Activated naive CD4-positive, alpha-beta T cell treated with Interleukin-2 at 50 U/mL for 16 hours (primary cell): ENCODE measurements at places on chromosomes 6 and 20.
A peak's percentile ranks its signal among the peaks of the same experiment; 100 is the strongest.

GRCh38 chr6:155678361-155678760 lies 222.7 kb upstream of the NOX3 start:
- DNase-seq = no peak

- no peak for DNase-seq
Measured at GRCh38 chr6:28656715-28657114, 131.0 kb downstream of the GPX5 start.

DNA sequence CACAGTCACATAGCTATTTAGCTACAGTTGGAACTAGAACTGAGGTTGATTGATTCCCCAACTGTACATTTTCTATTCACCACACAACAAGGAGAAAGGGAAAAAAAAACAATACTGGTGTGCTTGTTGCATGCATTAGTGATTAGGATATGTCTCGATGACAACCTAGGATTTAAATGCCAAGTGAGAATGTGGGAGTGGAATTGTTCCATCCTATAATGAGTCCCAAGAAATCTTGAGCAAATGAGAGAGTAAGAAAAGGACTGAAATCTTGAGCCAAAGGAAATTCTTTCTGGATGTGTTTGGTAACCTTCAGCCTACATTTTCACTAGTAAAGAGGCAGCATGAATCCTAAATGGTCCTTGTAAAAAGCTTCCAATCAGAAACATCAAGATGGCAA lies 232.7 kb downstream of the HIVEP2 start:
- DNase-seq = no peak

DNA sequence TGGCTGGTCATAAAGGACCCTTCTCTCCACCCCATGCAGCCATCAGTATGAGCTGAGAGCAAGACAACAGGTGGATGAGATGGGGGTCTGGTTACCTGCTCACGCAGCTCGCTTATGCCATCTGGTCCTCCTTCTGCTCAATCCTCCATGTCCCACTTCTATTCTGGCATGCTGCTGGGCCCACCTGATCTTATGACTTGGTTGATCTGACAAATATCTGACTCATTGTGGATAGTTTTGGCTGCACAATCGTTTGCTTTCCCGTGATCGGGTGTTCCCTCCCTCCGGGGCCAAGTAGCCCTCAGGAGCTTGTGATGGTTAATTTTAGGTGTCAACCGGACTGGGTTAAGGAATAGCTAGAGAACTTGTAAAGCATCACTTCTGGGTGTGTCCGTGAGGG lies 26.6 kb upstream of the ELMO2 start:
- no peak for DNase-seq

GRCh38 chr20:41524980-41525613 lies 93.1 kb downstream of the CHD6 start:
- no peak for DNase-seq

DNA sequence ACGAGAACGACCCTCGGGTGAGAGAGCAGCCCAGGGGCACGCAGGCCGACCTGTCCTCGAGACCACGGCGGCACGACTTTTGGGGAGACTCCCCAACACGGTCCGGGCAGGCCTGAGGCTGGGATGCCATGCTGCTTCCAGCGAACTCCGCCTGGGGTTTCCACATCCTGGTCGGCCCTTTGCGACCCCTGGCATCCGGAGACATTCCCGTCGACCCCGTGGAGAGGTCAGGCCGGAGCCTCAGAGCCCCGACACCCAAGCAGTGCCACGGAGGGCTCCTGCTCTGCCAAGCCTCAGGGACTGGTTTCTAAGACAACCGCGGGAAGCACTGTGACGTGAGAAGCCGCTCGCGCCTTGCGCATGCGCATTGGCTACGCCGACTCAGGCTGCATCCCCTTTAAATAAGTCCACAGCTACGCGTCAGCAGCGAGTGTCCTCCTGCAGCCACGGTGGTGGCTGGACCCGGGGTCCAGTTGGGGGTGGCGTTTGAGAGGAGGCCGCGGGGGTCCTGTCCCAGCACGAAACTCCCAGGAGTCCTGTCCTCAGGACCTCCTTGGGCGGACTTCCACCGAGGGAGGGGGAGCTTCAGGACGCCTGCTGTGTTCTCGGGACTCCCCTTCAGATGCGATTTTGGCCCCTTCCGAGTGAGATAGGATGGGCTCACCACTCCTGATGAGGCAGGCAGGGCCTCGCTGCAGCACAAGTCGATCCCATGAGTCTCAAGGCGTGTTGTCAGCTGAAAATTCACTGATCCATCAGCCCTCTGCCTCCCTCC lies 1089.3 kb upstream of the DEFB115 start:
- DNase-seq = peak; percentile 7

DNA sequence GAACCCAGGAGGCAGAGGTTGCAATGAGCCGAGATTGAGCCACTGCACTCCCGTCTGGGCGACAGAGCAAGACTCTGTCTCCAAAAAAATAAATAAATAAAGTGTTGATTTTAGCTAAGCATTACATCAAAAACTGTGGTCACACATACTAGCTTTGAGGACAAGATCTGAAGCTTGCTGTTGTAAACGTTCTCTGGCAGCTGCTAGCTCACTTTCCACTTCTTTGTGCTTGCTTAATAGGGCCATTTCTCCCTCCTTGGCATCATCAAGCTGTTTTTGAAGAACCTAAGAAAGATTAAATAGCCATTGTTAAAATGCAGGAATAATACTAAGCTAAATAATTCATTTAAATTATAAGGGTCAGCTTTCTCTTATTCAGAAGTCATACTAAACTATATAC lies 55.7 kb downstream of the FAM184A start:
- no peak for DNase-seq

GRCh38 chr6:26520237-26520849 lies 17.8 kb upstream of the HMGN4 start:
- no peak for DNase-seq

DNA sequence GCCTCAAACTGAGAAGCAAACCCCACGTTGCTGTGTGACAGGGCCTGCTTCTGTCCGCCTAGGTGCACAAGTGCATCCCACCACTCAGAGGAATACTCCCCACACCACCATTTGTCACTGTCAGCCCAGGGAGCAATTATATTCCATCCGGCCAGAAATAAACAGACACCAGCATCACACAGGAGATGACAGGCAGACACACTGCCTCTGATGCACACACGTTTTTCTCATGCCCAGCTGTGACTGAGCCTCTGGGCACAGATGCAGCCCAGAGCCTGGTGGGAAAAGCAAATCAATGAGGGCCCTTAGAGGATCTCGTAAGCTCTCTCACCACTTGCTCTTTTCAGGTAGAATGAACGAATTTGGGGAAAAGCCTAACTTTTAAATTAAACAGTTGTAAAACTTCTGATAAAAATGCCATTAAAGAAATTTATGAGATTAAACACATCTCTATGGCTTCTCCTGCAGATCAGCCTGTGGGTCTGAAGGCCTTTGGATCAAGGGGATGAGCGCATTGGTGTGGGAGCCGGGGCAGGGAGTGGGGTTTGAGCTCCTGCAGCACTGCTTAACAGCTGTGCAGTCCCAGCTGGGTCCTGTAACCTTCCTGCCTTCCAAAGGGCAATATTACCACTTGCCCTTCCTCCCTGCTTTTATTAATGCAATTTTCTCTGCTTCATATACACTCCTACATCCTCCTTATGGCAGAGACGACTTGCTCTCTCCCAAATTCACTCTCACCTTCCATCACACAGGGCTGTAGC lies 624.3 kb downstream of the PTPRT start:
- DNase-seq = no peak

DNA sequence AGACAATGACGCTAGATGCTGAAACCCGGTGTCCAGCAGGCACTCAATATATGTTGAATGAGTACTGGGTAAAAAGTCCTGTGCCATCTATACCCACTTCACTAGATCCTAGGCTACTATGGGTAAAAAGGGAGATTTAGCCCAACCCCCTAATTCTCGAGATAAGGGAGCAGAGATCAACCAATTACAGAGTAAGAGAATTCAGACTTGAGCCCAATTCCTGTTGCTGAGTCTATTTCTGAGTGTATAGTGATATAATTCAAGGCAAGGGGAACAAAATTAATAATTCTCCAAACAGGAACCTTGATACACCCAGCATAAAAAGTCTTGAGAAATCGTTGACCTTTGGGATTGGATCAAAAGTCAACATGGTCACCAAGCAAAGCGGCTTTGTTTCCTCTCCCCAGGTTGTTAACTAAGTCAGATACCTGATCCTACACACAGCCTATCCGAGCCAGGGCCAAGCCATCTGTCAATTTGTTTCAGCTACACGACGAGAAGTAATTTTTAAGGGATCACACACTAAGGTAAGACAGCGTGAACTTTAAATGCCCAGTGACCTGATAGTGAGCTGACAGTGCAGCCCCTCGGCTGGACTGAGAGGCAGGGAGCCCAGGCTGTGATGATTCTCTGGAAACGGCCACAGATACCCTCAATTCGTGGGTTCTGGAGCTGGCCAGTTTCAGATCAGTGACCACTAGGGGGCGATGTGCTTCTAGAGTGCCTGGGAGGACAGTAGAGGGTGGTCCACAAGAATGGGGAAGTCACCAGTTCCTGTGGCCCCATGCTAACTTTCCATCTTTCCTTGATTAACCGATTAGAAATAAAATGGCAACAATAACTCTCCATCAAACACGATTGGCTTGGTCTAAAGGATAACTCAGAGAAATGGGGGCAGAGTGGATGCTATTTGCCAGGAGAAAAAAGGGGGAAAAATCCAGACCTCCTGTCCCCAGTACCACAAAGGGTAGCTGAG lies 46.2 kb downstream of the SLC22A23 start:
- peak; percentile 36 for DNase-seq
